ENCODE measurements at places on chromosomes 4 and X.

GRCh38 chrX:151702026-151702714, 6.9 kb downstream of the PRRG3 start:
- no peak for DNase-seq

DNA sequence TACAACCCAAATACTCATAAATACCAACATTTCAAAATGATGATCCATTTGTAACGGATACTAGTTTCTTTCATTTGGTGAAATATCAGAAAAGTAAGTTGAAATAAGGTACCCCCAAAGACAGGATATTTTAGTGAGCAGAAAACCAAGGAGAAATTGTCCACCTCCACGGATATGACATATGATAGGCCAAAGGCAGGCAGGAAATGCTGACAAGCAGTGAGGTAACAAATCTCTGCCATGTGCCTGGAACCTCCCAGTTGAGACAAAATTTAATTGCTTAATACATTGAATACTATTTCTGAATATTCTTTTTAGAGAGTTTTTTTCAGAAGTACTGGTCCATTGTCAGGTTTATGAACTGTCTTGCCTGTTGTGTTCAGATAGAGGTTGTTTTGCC, 118.8 kb downstream of the GATB start:
- DNase-seq: no peak

DNA sequence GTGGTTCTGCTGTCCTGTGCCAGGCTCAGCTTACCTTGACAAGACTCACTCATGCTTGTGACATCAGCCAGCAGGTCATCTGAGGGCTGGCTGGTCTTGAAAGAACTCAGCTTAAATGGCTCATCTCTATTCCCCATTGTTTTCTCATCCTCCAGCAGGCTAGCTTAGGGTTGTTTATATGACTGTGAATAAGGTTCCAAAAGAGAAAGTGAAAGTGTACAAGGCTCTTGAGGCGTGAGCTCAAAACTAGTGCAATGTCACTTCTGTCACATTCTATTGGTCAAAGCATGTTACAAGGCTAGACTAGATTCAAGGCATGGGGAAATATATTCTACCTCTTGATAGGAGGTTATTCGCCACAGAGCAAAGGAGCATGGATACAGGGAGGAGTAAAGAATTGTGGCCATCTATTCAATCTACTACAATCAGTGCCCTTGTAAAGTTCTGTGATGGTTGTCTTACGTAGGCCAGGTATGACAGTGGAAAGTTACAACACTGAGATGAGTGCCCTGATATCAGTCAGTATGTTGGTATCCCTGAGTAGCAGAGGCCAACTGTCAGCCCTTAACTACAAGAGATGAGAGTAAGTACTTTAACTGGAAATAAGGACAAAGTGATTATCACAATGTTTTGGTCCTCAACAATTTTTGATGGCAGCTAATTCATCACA, 19.8 kb upstream of the TMLHE start:
- DNase-seq: peak; percentile 12

- DNase-seq: no peak
Observed at GRCh38 chrX:12844319-12844718, 22.6 kb upstream of the TLR7 start.

DNA sequence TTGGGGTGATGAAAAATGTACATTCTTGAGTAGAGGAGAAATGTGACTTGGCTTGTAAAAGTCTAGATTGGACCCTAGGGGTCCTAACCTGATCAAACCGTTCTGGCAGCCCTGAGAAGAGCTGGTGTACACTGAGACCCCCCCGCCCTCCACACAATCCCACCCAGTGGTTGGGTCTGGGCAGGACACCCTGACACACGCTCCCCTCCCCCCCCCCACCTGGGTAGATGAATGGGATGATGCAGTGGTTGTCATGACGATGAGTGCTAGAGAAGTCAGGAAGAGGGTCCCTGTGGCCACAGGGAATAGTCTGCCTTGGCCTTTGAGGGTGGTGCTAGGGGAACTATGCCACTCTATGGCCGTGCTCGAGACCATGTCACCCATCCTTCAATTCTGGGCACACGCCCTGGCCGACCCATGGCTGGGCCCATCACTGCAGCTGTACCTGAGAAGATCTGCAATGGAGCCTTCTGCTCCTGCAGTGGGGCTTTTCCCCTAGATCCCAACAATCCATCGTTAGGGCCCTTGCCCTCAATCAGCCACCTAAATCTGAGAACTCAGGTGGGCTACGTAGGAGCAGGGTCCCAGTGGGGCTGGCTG, 4.4 kb downstream of the CDK16 start:
- DNase-seq: no peak

GRCh38 chr4:165331823-165332222, 4.4 kb downstream of the MSMO1 start:
- DNase-seq: no peak

DNA sequence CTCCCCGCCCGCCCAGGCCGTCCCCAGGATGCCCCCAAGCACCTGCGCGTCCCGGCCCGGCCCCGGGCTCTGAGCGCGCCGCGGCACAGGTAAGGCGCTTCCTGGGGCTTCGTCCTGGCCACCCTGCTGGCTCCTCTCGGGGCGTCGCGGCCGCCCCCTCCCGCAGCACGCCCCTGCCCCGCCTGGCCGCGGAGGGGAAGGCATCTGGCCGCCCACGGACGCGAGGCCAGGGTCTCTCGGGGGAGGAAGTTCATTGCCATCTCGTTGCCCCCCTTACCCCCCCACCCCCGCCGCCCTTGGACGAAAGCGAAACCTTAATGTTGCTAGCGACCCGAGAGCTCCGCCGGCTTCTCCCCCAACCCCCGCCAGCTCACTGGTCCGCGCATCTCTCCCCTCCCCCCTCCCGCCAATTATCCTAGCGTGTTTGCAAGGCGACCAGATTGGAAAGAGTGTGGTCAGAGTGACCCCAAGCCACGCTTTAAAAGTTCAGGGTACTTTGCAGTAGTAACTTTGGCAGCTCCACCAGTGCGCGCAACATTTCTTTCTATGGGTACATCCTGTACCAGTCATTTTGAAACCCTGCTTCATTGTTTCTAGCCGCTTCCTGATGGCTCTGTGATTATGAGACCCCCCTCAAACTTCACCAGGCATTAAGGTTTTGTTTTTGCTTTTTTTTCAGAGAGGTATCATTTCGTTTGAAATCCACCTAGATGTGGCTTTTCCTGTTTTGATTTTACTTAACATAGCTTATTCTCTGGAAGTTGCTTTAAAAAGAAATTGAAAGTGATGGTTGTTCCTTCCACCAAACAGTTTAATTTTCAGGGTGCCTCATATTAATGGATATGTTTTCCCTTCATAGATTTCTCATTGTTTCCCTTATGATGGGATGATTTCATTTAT, 626 bp downstream of the TBC1D1 start:
- DNase-seq: no peak

DNA sequence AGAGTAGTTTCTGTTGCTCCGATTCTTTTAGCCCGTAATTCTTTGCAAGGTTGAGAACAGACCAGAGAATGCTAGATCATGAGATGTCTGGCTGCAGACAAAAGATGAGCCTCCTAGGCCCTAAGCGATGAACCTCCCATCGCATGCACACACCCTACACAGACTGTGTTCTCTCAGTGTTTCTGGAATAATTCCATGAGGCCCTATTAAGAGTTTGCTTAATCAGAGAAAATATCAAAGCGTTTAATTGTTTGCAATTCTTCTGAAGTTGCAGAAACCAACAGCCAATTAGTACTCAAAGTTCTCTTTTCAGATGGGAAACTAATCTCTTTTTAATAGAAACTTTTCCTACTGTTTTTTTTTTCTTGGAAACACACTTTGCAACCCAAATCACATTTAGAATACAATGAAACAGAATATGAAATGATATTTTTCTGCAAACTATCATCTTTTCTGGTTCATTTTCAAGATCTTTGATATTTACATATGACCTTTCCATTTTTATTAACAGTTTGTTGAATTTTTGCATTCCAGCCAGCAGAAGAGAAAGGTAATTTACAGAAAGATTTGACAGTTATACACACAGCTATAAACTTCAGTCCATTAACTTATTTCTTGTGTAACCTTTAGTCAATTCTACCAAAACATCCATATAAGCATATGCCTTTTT, 1525.6 kb downstream of the ARAP2 start:
- no peak for DNase-seq

DNA sequence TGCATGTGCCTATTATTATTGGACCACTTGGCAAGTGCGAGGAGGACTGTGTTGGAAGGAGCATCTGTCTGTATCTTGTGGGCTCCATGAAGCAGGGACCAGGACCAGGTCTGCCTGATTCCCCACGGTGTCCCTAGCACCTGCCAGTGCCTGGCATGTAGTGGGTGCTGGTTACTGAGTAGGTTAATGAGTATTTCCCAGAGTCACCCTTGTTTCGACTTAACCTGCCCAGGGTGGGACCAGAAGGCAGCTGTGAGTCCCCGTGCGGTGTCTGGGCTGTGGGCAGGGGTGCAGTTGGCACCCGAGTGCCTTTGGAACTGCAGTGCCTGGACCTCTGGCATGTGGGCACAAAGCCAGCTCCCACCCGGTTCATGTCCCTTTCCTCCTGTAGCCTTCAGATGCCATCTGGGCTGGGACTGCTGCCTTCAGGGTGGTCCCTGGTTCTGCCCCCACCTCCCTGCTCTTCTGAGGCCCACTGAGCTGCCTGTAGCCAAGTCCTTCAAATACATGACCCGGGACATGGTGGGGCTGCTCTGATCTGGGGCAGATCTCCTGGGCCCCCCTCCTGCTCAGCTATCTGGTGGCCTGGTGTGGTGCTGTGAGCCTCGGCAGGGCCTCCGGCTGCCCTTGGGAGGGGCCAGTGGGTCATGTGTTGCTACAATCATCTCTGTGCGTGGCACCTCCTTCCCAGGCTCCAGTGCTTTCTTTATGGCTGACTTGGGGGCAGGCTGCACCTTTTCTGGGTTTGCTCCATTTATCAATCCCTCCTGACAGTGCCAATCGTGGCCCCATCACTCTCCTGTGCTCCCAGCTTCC, 53.0 kb upstream of the SORCS2 start:
- no peak for DNase-seq

DNA sequence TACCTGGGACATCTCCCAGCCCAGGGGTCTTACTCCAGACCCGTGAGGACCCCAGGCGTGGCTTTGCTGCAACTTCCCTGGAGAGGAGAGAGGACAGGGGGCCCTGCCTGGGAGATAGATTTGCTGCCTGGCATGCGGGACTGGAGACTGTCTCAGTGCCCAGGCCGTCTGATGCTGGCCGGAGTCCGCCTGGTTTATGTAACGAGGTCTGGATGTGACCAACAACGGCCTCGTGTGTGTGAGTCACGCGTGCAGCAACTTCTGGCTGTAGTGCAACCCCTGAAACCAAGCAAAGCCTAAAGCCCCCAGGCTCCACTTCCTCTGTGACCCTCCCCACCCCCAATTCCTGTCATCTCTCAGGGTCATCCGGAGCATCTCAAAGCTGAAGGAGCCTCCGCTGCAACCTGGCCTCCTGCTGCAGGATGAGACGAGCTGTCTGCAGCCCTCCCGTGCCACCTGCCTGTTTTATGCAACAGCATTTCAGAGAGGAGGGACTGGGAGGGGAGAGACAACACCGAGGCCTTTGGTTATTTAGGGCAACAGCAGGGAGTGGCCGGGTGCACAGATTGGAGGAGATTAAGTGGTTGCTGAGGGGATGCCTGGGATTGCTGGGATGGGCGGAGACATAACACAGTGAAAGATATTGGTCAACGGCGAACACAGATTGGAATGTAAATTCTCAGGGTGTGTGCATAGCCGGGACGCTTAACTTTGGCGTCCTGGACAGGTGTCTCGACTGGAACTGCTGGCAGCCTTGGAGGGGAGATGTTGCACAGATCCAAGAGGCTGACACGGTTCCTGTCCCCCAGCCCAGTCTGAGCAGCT, 16.0 kb downstream of the XG start:
- DNase-seq: no peak

DNA sequence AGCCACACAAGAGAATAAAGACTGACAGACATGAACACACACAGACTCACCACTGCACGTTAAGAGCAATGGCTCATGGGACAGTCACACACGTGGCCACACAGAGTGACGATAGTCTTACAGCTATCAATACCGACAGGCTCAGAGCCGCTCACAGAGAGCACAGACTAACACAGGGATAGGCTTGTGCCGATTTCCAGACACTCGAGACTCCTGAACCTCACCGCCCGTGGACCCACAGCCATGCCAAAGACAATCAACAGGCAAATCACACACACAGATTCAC, 716 bp upstream of the SLC38A5 start:
- DNase-seq: no peak

GRCh38 chr4:68535974-68536373, 40.1 kb downstream of the UGT2B17 start:
- no peak for DNase-seq

DNA sequence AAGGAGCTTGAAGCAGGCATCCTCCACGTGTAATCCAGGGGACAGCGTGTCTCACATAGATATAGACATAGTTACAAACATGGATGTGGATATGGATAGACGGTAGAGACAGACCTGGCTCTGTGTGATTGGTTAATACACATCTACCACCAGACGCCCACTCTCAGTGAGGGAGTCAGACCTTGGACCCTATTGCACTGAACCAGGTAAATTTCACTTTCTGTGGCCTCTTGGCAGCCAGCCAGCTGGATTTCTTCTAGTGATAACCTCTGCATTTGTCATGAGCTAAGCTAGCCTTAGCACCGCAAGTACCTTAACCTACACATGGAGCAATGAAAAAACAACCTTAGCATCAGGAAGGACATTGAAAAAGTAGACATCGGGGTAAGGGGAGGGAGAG, 79.2 kb upstream of the ACSL4 start:
- DNase-seq: no peak

DNA sequence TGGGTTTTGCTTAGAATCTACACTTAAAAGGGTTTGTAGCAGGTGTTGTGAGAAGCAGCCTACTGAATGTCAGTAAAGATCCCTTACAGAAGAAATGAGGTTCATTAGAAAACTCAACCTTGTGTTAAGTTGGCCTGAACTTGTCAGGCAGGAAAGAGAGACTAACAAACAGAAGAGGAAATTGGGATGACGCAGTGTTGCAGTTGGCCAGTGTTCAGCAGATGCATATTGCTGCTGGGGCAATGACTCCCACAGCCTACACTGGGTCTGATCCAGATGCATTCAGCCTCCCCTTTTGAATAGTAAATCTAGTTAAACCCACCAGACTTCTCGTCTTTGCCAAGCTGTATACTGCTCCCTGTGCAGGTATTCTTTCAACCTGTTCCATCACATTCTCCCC, 409.4 kb downstream of the UBE2NL start:
- no peak for DNase-seq

- no peak for DNase-seq
Observed at GRCh38 chr4:129900430-129900953, 804.5 kb downstream of the C4orf33 start.

- no peak for DNase-seq
Observed at GRCh38 chr4:74237425-74237966, 70.8 kb upstream of the EPGN start.

- no peak for DNase-seq
Observed at GRCh38 chrX:12865359-12865758, 1.5 kb upstream of the TLR7 start.

- DNase-seq: no peak
Observed at GRCh38 chr4:119238068-119238722, 25.7 kb downstream of the USP53 start.
